Stimulated activated CD8-positive, alpha-beta memory T cell treated with anti-CD3 and anti-CD28 coated beads, Interleukin-4, amount 100 ng/mL, for 1 hour (primary cell): ENCODE measurements at places on chromosomes 16 and 17.

GRCh38 chr16:83455716-83456115, 352.1 kb upstream of the HSBP1 start:
- DNase-seq: no peak

GRCh38 chr16:84286578-84287240, 8.0 kb upstream of the WFDC1 start:
- no peak for DNase-seq

GRCh38 chr17:28807925-28808634, 34.5 kb downstream of the FAM222B start:
- DNase-seq: no peak

DNA sequence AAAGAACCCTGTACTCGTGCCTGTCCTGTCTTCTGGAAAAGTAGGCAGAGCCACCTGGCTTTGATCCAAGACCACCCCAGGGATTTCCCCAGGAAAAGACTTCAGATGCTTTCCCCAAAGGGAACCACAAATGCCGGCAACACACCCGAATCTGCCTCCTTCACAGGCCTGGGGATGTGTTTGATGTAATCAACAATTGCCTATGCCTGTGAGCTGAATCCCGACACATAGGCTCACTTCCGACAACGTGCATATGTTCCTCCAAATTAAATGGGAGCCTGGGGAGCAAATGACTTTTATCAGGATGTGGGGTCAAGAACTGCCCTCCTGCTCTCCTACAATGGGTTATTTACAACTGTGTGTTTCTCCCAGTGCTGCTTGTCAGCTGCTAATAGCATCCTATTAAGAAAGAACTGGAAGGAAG, 535.2 kb upstream of the CDH11 start:
- DNase-seq: no peak

GRCh38 chr17:28959471-28959871, 8.2 kb upstream of the PHF12 start:
- no peak for DNase-seq

DNA sequence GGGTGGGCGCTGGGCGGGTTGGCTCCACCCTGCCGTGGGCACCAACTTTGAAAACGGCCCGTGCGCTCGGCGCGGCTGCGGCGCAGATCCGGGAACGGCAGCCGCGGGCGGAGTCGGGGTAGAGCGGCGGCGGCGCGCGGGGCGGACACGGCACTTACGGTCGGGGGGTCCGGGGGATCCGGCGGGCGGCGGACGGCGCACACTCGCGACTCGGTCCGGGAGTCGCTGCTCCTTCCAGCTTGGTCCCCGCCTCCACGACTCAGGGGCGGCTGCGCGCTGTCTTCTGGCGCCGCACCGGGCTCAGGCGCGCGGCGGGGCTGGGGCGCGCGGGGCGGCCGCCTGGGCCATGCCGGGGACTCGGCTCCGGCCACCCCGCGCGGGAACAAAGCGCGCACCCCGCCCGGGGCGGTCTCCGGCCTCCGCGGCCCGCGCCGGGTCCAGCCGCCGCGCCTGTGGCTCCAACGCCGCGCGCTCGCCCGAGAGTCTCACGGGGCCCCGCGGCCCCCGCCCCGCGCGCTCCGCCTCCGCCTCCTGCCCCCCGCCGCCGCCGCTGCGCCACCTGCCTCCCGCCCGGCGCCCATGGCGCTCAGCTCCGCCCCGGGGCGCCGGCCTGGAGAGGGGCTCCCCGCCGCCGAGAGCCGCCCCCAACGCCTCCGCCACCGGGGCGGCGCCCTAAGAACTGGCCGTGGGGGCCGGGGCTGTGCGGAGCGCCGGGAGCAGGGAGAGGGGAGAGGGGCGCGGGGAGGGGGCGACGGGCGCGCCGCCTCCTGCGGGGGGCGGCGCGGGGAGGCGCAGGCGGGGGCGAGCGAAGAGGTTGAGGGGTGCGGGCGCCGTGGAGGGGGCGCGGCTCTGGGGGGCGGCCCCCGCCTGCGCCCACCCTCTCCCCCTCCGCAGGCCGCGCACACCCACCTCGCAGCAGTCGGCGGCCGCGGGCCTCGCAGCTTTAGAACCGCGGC, 35.9 kb downstream of the CBFA2T3 start:
- no peak for DNase-seq

GRCh38 chr17:2709183-2709661, 2.3 kb downstream of the CLUH start:
- no peak for DNase-seq

GRCh38 chr17:40707745-40708144, 4.2 kb upstream of the KRT24 start:
- no peak for DNase-seq

GRCh38 chr17:46053911-46054534, 55.0 kb downstream of the STH start:
- DNase-seq: no peak

DNA sequence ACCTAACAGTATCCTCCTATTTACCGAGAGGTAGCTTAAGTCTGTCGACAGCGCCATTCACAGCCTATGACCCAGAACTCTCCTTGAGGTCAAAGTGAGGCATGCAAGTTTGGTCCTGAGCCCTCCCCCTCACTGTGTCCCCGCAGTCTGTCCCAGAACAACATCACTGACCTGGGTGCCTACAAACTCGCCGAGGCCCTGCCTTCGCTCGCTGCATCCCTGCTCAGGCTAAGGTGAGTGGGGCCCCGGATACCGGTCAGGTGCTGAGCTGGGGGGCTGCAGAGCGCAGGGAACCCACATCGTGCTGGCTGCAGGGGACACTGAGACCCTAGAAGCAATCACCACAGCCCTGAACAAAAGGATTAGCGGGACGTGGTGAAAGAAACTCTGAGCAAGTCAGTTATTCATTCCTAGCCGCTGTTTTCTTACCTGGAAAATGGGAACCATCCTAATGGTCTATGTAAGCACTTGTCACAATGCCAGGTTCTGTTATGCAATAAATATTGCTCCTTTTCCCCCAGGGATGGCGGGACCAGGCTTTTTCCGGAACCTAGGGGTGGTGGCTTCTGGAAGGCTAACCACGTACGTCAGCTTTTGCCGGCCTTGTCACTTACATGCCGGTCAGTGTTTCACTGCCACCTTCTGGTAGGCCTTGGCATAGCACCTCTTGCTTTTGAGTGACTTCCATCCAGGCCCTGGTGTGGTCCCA, 23.8 kb downstream of the DEXI start:
- DNase-seq: peak; percentile 66

- DNase-seq: no peak
These were observed 3.4 kb downstream of the SGCA start for GRCh38 chr17:50169121-50169764.

- no peak for DNase-seq
These were observed 845 bp upstream of the ALDOA start for GRCh38 chr16:30064729-30065101.

GRCh38 chr16:72905581-72905980, 142.3 kb downstream of the ZFHX3 start:
- DNase-seq: no peak

DNA sequence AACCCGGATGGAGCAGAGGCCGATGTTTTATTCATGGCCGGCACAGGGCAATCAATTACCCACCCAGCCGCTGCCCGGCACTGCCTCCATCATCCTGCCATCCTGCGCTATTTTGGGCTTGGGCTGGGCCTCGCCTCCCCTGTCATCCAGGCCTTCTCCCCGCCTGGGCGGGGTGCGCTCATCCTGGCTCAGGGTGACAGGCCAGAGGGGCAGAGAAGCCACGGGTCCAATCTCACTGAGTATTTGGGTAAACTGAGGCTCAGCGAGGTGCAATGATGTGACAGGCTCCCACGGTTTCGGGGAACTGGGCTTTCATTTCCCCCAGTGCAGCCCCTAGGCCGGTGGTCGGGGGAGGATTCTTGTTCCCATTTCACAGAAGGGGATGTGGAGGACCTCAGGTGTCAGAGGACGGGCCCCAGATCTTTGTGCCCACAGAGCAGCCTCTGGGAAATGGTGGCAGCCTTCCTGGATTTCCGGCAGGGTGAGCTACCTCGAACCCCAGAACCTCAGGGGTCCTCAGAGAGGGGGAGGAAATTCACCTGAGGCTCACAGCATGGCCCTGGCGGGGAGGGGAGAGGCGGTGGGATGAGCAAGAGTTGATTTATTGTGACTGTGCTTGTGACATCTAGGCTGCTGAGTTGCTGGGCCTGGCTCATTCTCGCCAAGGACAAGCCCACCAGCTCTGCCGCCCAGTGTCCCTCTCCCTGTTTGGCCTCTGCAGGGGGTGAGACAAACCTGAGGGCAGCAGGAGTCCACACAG, 23.8 kb upstream of the KCNJ12 start:
- no peak for DNase-seq
